ENCODE measurements at places on chromosomes 16 and 17. TPM values are rescaled to one million over a fixed set of nuclear protein-coding genes. Genes with fewer than 3 reads are reported as not detected.

CNGB1 gene
- total RNA-seq, result not detected

GPR179 gene
- total RNA-seq, result not detected

- DNase-seq, result no peak
Observed at GRCh38 chr16:57697896-57698537, 3.4 kb downstream of the DRC7 start.

DNA sequence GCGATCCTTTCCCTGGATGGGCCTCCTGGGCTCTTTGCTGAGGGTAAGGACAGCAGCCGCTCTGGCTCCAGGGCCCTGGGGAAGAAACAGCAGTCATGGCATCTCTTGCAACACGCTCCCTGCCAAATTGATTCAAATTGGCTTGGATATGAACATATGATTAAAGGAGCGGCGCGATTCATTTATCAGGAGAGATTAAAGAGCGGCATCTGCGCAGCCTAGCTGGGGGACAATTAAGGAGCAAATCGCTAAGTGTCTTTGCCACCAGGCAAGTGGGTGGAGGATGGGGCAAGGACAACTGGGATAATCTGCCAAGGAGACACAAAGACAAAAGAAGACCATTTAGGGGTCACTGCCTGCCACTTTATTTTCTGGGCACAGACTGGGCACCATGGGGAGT lies 27.8 kb downstream of the PIPOX start:
- DNase-seq, result no peak

TBX2 gene
- 5.9 TPM for total RNA-seq

- DNase-seq, result no peak
Observed at GRCh38 chr16:20504418-20504817, 53.1 kb downstream of the ACSM2A start.

- no peak for DNase-seq
Observed at GRCh38 chr17:66175892-66176291, 16.0 kb downstream of the CEP112 start.

ABCA6 gene
- 44.1 TPM for total RNA-seq

EXOC3L1 gene
- total RNA-seq, result 1.3 TPM

GRCh38 chr16:22210854-22211253 lies 4.8 kb downstream of the EEF2K start:
- no peak for DNase-seq

- no peak for DNase-seq
Observed at GRCh38 chr16:54426553-54426849, 139.9 kb upstream of the IRX3 start.

TMC5 gene
- total RNA-seq, result 0.41 TPM

CACNG5 gene
- total RNA-seq, result not detected

- DNase-seq, result peak; percentile 91
Observed at GRCh38 chr16:4679850-4680636, 13.3 kb upstream of the NUDT16L1 start.

GRCh38 chr16:17835118-17835876 lies 364.5 kb upstream of the XYLT1 start:
- no peak for DNase-seq

ATP2A3 gene
- total RNA-seq, result 16.6 TPM

DNA sequence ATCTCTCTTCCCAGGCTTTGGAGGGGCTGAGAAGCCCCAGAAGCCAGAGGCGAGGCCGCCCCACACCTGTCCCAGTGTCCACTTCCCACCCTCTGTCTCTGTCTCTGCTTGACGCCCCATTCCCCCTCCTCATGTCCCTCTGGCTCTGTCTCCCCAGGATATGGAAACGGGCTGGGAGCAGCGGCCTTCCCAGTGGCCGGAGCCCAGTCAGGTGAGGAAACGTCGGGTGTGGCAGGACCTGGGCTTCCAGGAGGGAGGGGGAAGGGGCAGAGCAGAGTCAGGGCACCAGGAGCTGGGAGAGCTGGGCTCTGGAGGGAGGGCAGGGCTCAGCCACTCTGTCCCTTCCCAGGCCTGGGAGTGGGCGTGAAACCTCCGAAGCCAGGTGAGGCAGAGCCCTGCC lies 10.6 kb upstream of the PKMYT1 start:
- DNase-seq, result no peak

GRCh38 chr16:10967986-10968385 lies 23.6 kb downstream of the CLEC16A start:
- no peak for DNase-seq

DNA sequence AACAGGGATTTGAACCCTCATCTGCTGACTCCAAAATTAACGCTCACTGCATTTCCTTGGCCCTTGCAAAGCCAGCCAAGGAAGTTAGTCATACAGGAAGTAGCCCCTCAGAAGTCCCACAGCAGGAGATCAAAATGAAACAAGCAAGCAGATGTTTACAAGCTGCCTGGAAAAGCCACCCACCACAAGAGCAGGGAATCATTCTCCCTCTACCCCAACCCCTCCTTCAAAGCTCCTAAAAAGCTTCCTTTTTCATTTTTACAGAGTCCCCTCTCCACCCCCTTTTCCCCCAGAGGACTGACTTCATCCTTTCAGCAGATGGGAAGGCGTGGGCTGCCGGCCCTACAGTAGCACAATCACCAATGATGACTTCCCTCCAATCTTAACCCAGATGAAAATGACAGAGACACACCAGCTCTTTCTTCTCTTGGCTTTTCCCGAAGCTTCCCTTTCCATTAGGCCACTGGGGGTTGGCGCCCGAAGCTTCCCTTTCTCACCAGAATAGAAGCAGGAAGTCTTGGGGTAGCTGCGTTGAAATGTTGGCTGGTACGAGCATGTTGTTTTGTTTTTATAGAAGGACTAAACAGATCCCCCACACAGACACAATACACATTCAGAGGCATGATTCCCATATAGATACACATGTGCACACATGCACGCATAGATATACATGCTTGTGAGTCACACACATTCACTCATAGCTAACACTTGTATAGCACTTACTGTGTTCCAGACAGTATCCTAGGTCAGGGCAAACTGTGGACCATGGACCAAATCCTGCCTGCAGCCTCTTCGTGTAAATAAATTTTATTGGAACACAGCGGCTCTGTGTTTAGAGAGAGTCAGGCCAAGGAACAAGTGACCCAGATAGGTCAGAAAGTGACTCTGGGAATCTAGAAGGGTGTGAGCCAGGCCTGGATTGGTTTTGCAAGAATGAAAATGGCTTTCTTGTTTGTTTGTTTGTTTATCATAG lies 17.4 kb downstream of the ITPRIPL2 start:
- DNase-seq, result peak; percentile 72

KIF2B gene
- not detected for total RNA-seq

- DNase-seq, result no peak
Observed at GRCh38 chr17:10120109-10120485, 78.3 kb downstream of the GAS7 start.

DNA sequence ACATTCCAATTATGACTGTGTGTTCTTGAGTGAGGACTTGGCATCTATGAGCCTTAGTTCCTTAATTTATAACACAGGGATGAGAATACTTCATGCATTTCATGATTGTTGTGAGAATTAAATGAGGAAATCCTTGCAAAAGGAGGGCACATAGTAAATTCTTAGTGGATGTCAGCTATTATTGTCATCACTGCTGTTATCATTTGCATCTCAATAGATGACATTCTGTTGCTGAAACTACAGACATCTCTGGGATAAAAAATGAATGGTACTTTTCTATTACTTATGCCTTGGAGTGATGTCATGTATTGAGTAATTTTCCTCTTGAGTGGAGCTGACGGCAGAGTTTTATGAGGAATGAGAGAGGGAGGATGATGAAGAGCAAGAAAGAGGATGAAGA lies 184.4 kb upstream of the CDH11 start:
- no peak for DNase-seq

DNA sequence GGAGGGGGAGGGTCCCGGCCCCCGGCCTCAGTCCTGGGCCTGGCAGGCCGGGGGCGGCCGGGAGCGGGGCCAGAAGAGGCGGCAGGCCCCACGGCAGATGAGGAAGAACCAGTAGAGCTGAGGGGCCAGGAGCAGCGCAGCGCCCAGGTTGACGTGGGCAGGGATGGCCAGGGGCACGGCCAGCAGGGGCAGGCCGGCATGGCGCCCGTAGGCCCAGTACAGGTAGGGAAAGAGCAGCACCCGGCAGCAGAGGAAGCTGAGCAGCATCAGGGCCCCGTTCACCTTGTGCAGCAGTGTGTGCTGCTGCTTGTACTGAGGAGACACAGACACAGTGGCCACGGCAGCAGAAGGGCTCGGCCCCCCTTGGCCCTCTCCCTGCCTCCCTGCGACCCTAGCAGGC lies 2.2 kb downstream of the C16orf92 start:
- no peak for DNase-seq

- peak; percentile 92 for DNase-seq
Observed at GRCh38 chr17:47694581-47695428, 844 bp downstream of the TBKBP1 start.

- DNase-seq, result no peak
Observed at GRCh38 chr17:63956296-63956920, 16.3 kb downstream of the SCN4A start.

GRCh38 chr17:40909351-40909750 lies 24.3 kb upstream of the KRT20 start:
- DNase-seq, result peak; percentile 70

DNA sequence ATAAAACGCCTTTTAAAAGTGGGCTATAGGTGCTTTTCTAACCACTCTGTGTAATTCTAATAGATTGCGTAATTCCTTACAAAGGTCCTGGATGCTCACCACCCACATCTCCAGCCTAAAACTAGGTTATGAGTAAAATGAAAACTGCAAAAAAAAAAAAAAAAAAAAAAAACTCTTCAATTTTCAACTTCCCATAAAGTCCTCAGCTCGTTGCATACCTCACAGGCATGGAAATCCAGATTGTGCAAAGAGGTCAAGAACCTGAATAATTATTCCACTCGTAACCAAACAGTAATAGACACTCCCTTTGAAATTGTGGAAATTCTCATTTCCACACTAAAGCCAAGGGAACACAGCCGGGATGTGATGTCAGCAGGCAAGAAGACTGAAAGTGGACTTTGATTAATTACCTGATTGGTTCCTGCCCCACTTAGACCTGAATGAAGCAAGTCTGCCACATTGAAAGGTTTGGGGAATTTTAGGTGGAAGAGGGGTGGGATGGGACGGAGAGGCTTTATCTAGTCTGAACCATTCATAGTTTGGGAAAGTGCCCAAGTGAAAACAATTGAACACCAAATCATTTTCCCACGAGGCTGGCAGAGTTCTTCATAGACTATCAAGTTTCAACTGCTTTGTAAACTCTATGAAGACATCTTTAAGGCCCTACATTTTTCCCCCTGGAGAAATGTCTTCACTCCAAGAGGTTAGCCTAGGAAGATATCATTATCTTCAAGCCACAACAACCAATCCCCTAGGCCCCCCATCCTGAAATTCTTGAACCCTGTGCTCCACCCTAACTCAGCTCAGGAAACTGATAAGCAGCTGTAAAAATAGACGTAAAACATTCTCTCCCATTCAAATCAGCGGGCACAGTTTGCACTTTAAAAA lies 49.1 kb upstream of the TANC2 start:
- DNase-seq, result no peak

DNA sequence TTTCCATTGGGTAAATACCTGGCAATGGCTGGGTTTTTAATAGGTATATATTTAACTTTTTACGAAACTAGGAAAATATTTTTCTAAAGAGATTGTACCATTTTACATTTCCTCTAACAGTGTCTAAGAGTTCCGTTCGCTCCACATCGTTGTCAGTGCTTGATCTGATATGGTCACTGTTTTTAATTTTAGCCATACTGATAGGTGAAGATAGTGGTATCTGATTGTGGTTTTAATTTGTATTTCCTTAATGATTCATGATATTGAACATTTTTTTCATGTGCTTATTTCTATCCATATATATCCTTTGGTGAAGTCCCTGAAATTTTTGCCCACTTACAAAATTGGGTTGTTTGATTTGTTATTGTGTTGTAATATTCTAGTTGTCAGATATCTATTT lies 117.7 kb downstream of the CHD9 start:
- no peak for DNase-seq

FLOT2 gene
- 89.4 TPM for total RNA-seq

DNAI2 gene
- not detected for total RNA-seq

TMC8 gene
- 2.6 TPM for total RNA-seq

DNA sequence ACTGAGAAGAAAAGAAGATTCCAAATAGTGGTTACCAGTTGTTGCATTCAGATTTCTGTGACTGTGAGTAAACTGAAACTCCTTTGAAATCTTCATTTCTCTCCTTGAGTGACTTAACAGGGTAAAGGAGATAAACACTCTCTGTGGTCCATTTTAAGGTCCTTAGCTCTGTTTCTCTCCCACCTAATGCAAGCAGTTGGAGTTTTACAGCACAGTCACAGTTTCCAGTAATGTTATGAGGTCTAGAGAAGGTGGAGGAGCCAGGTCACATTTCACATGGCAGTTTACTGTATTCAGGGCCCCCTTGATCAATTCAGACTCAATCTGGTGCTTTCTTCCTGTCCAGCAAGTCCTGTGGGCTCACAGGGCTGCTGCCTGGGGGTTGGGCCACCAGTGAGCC lies 32.2 kb upstream of the SLC12A3 start:
- no peak for DNase-seq

PDK2 gene
- 167 TPM for total RNA-seq

NGFR gene
- total RNA-seq, result 25.3 TPM

DNA sequence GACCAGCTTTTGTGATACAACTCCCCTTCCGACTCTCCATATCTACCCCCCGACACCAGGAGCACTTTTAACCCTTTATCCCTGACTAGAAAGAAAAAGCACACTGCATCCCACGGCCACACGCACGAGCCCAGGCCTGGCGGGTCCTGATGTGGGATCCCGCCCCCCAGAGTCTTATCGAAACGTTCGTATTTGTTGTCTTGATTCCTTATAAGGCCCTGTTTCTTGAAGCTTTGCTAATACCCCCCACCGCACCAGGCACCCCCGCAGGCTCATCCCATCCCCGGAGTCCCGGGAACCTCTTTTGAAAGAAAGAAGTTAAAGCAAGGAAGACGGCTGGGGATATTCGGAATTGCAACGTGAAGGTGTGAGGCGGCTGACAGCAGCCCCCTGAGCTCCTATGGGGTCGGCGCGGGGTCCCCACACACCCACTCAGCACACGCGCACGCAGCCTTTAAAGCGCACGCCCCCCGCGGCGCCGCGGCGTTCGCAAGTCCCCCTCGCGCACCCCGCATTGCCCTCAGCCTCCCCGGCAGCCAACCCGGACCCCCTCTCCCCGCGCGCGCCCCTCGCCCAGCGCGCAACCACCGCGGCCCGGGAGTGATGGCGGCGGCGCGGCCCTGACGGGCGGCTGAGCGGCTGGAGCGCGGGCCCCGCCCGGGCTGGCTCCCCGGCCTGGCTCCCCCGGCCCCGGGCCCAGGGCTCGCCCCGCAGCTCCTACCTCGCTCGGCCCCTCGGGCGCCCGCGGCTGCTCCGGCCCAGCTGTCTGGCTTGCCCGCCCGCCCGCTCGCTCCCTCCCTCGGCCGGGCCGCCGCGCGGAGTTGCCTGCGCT lies 448 bp downstream of the STAT5B start:
- no peak for DNase-seq

G6PC1 gene
- total RNA-seq, result not detected

CBX4 gene
- 31.1 TPM for total RNA-seq

DNA sequence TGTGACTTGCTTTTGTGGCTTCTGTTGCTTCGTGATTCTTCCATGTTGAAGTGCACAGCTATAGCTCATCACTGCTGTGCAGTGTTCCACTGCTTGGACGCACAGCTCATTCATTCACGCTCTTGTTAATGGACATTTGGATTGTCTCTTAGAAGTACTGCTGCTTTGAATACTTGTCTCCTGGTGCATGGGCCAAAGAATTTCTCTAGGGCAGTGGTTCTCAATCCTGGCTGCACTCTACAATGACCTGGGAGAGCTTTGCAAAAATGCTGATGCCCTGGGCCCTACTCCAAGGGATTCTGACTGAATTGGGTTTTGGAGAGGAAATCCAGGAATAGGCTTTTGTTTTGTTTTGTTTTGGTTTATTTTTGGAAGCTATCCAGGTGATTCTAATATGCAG lies 20.0 kb downstream of the CCL17 start:
- no peak for DNase-seq

SMIM5 gene
- total RNA-seq, result 10.7 TPM
